ENCODE measurements at places on chromosomes 6 and 20. TPM values are rescaled to one million over a fixed set of nuclear protein-coding genes. Genes with fewer than 3 reads are reported as not detected.

TGM3 gene
- total RNA-seq, result not detected

OLIG3 gene
- total RNA-seq, result 0.34 TPM

SPATS1 gene
- not detected for total RNA-seq

TMEM244 gene
- not detected for total RNA-seq

TMEM217 gene
- total RNA-seq, result 3.1 TPM

SCUBE3 gene
- total RNA-seq, result 0.03 TPM

SLC22A16 gene
- total RNA-seq, result not detected

MICB gene
- 49.0 TPM for total RNA-seq

ITPA gene
- total RNA-seq, result 53.2 TPM

STX11 gene
- total RNA-seq, result 14.1 TPM

SLC22A7 gene
- not detected for total RNA-seq

VSX1 gene
- not detected for total RNA-seq

MYLK2 gene
- 0.66 TPM for total RNA-seq

NKX2-4 gene
- not detected for total RNA-seq

SLC22A23 gene
- total RNA-seq, result 0.23 TPM

SAMD5 gene
- total RNA-seq, result not detected

BPIFA2 gene
- not detected for total RNA-seq

EFCAB8 gene
- 1.5 TPM for total RNA-seq

IPCEF1 gene
- 24.4 TPM for total RNA-seq

RNGTT gene
- total RNA-seq, result 20.4 TPM

TCFL5 gene
- 7.9 TPM for total RNA-seq

GPX5 gene
- not detected for total RNA-seq

PLTP gene
- total RNA-seq, result 2.8 TPM

DDR1 gene
- 7.4 TPM for total RNA-seq

KCNK15 gene
- total RNA-seq, result not detected

IL22RA2 gene
- total RNA-seq, result not detected

PEX7 gene
- total RNA-seq, result 3.3 TPM

HLA-DQA1 gene
- 2.7 TPM for total RNA-seq

CLDN20 gene
- total RNA-seq, result not detected

BNIP5 gene
- total RNA-seq, result not detected

EDN3 gene
- not detected for total RNA-seq

PERP gene
- 3.9 TPM for total RNA-seq

ZNF292 gene
- 50.7 TPM for total RNA-seq

PGC gene
- total RNA-seq, result not detected

LAMA4 gene
- not detected for total RNA-seq

GSTA2 gene
- total RNA-seq, result not detected

ISM1 gene
- total RNA-seq, result 2.9 TPM

ENPP3 gene
- total RNA-seq, result 0.11 TPM

JPH2 gene
- total RNA-seq, result not detected

OARD1 gene
- 31.9 TPM for total RNA-seq

MRS2 gene
- total RNA-seq, result 20.3 TPM

MACROD2 gene
- not detected for total RNA-seq

RAMACL gene
- 0.16 TPM for total RNA-seq

KCNB1 gene
- not detected for total RNA-seq

CDC25B gene
- 298 TPM for total RNA-seq

PKIB gene
- total RNA-seq, result 0.44 TPM

TRIM31 gene
- total RNA-seq, result not detected

Data from activated CD8-positive, alpha-beta T cell treated with anti-CD3 and anti-CD28 coated beads, Interleukin-2, amount 10 ng/mL, durations not matched to agents 7 days and 5 days (primary cell).